ENCODE measurements at places on chromosomes 7 and 10.

- DNase-seq: no peak
Observed at GRCh38 chr7:43612599-43613589, 30.0 kb downstream of the STK17A start.

- peak; percentile 57 for DNase-seq
Observed at GRCh38 chr10:72340510-72341261, 14.0 kb downstream of the DNAJB12 start.

GRCh38 chr10:88833723-88834122 is 17.9 kb downstream of the ANKRD22 start:
- no peak for DNase-seq

DNA sequence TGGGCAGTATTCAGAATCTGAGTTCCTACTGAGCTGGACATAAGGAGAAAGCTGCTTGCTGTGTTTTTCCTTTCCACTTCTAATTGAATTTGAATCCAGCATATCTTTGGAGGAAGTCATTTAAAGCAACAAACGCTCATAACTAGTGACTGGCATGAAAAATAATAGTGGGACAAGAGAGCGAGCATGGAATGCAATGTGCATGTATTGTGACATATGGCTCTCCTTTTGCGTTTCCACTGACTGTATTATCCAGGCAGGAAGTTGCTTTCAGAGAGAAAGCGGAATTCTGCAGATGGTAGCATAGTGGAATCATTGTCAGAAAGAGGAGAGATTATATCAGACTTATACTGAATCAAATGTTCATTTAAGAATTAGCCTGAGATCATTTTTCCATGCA is 368.6 kb downstream of the REEP3 start:
- no peak for DNase-seq

DNA sequence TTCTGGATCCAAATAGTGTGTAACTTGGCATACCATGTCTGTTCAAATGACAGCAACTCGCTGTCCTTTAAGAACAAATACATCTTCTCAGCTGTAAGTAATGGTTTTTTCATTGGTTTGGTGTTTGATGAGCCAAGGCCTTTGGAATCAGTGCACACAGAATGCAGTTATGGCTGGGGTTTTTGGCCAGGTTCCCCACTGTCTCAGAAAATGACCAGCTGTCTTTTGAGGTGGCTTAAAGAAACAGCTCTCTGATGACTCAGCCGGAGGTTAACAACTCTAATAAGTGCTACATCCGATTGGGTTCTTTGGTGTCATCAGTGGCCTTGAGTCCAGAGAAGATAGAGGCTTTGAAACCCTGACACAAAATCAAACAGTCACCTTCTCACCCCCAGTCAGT is 688.4 kb downstream of the REEP3 start:
- no peak for DNase-seq

GRCh38 chr7:154375956-154376355 is 323.8 kb downstream of the DPP6 start:
- DNase-seq: no peak

DNA sequence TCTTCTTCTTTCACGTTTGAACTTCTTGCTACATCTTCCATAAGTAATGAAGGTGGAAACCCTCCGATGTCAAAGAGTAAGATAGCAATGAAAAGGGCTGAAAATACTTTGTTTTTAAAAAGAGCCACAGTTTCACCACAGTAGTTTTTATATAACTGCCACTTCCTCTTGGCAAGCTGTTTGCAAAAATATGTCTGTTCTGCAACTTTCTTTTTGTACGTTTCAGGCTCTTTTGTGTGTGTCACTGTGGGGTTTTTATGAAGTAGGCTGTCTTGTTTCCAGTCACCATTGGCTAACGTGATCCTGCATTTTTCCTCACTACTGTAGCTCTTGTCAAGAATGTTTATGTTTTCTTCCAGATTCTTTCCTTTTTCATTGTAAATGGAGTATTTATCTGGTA is 55.6 kb downstream of the SLC16A9 start:
- no peak for DNase-seq

GRCh38 chr7:101386558-101387231 is 24.0 kb downstream of the COL26A1 start:
- DNase-seq: no peak

GRCh38 chr7:40234046-40234445 is 99.2 kb downstream of the SUGCT start:
- no peak for DNase-seq

DNA sequence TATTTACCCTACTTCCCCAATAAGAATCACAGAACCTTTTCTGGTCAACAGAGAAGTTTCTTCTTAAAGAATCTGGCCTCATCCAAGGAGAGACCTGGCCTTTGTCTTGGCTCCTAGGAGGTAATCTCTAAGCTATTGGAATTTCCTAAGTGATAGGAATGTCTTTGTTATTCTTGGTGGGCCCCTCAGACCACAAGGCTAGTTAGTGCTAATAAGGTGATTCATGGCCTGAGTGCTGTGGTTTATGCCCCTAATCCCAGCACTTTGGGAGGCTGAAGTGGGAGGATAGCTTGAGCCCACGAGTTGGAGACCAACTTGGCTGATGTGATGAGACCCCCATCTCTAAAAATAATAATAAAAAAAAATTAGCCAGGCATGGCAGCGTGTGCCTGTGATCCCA is 60.0 kb upstream of the CYP2C18 start:
- DNase-seq: no peak

DNA sequence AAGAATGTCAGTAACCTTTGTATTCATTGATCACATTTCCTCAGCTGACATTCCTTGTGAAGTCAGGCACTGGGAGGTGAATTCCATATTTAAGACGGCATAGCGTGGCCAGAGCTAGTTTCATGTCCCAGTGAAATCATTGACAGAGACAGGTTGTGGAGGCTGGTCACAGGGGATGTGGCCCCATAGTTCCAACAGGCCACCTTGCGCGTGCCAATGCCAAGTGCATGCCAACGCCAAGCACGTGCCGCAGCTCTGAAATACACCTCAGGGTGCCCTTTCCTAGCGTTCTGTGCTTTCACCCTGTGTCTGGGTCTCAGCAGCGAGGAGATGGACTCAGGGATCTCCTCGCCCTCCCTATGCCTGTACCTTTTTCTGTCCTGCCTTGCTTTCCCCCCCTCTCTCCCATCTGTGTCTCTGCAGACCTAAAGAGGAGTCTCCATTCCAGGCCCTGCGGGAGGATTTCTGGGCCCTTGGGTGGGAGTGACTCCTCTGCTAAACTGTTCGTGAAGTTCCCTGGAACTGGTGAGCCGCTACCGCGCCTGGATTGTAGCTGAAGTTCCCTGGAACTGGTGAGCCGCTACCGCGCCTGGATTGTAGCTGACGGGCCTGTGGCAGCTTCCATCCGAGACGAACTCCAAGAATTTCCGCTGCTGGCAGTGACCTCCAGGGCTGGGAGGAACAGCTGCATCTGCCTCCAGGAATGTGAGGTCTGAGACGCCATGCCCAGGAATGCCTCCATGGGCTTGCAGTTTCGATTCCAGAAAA is 19.7 kb downstream of the AQP1 start:
- DNase-seq: no peak

- no peak for DNase-seq
Observed at GRCh38 chr7:32163896-32164295, 93.7 kb upstream of the PDE1C start.

DNA sequence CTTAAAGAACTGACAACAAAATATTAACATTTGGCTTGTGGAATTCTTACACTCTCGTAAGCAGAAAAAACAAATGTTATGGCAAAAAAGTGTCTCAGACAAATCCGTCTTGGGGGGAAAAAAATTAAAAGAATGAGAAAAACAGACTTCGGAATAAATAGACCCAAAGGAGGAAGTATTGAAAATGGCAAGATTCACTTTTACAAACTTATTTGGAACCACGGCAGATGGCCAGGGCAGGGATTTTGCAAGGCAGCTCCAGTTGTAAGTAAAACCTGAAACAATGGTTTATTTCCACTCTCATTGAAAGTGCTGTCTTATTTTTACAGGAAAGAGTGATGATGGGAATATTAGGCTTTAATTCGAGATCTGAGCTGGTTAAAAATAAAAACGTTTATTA is 1.5 kb upstream of the ZNF438 start:
- DNase-seq: no peak

DNA sequence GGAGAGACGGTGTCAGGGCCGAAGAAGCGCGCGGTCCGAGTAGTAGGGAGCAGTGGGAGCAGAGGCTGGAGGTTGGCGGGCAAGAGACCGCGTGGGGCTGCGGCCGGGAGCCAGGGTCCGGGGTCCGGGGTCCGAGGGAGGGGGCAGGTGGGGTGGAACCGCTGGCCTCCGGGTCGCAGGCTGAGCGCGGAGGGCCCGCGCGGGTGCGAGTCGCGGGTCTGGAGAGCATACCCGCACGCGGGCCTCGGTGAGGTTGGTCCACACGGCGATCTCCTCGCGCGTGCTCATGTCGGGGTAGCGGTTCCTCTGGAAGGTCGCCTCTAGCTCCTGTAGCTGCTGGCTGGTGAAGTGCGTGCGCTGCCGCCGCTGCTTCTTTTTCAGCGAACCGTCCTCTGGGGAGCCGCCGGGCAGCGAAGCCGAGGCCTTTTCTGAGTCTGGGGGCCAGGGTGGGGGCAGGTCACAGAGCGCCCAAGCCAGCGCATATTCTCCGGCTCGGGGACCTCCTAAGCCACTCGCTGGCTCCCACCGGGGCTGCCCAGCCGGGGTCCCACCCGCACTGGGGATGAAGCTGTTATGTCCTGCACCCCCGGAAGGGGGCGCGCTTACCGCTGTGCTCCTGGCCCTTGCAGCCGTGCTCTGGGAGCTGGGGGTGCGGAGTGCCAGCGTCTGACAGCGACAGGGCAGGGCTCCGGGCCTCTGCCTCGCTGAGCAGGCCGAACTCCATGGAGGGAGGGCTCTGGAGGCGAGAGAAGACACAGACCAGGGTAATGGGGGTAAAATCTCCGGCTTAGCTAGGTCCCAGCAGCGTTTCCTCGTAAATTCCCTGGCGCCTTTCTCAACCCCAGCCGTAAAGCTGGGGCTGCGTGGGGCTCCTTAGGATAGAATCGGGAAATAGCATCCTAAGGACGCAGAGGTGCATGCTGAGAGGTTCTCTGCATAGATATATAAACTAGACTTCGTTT is 5.5 kb downstream of the ELOVL3 start:
- peak; percentile 47 for DNase-seq

DNA sequence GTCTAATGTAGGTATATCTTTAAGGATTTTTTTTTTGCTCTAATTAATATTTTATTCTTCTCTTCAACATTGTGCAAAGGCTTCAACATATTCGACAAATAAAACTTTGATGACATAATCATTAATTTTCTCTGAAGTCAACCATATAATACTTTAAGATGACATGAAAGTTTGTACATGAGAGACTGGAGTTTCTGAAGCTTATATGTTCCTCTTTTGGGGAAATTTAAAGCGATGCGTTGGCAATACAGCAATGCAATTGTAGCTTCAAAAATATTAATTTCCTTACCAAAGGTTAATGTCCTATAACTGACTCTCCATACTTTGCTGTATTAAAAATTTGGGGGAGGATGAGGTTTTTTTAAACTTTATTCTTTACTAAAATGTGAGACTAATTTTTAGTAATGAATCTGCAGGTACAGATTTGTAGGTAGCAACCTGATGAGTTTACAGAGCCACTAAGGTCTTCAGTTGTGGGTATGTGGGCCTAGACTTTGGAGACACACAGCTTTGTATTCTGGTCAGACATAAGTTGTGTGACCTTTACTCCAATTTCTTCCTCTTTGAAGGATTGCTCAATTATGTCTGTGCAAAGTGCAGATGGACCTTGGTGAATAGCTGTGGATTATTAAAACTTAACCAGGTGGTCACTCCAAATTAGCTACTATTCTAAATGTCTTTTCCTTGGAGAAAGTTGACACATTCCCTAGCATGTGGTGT is 18.0 kb upstream of the LIPA start:
- DNase-seq: no peak

- DNase-seq: no peak
Observed at GRCh38 chr10:78829565-78829964, 239.2 kb upstream of the ZMIZ1 start.

DNA sequence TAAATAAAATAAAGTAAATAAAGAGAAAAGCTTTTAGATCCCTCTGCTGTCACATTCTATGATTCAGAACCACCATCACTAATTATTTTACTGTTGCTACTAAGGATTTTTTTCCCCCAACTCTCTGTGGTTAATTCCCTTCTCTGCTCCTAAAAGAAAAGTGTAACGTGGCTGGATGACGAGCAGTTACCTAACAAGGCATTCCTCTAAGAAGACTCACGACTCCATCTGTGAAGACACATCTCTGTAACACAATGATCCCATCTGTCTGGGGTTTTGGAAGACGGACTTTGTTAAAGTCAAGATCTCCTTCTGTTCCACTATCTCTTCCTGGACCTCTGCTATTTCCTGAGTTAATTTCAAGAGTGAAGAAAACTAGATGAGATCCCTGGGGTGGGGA is 179.9 kb downstream of the SFMBT2 start:
- no peak for DNase-seq

DNA sequence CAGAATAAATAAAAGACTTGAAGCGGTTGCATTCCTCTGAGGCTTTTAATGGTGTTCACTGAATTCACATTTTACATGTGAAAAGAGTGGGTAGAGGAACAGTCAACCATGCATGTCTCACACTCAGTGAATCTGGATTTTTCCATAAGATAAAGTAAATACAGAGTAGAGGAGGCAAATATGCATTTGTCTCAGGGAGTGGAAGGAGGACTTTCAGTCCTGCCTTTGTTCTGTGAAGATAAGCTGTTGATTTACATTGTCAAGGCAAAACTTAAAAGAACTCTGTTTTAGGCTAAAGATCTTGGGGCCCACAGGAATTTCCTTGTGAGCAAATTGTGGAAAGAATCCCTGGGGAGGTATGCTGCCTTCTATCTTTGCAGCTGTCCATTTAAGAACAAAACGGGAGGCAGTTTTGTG is 825.3 kb upstream of the MBL2 start:
- DNase-seq: no peak

- DNase-seq: no peak
Observed at GRCh38 chr7:47471831-47472230, 110.1 kb downstream of the TNS3 start.

DNA sequence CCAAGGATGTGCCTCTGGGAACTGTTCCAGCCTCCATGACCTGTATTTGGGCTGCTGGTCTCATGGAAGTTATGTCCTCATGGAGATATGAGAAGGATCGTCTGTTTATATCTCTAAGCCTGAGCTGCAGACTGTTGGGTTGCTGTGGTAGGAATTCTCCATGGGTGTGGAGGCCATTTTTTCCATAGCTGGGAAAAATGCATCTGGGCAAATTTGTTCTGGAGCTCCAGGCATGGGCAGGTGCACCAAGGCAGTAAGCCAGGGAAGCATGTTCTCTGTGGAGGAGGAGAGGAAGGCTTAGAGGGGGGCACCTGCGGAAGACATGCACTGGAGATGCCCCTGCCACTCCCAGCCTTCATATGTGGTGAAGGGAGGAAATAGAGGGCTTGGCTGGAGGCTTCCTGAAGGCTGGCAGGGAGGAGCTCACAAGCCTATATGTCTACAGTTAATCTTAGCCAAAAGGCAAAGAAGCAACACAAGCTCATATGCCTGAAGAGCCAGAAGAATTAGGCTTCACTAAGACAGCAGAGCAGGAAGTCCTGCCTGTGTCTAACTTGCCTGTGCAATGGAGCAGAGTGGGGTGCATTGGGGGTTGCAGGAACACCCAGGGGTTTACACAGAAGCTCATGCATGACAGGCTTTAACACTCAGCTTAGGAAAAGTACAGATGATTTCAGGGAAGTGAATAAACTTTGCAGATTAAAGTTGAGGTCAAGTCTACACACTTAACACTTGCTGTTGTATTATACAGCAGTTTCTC is 35.1 kb upstream of the CXCL12 start:
- DNase-seq: no peak

GRCh38 chr7:22676385-22676784 is 50.6 kb upstream of the IL6 start:
- no peak for DNase-seq
